ENCODE measurements at places on chromosomes 2 and 18.

DNA sequence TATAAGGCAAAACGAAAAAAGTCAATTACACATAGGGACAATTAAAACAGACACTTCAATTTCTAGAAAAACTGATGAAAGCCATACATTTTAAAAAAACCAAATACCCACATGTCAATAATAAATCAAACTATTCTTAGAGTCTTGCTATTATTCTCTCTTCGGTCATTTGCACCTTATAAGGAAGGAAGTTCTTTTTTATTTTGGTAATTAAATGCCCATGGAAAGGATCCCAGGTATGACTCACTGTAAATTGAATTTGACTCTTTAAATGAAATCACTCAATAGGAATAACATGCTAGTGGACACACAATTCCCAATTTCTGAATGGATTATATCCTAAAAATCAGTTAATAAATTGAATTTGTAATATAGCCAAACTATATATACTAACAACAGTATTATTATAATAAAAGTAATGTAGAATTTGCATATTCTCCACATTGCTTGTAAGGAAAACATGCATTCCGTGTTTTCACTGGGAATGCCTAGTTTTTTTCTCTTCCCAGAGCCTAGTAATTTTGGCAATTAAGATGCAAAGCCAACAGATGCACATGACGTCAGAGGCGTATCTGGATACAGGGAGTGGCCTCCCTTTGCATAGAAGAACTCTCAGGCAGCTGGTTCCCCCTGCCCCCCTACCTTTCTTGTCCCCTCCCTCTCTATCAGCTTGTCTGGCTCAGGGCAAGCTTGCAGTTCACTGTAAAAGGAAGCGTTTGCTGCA, 153.5 kb upstream of the PGAP1 start:
- DNase-seq: peak; percentile 35

DNA sequence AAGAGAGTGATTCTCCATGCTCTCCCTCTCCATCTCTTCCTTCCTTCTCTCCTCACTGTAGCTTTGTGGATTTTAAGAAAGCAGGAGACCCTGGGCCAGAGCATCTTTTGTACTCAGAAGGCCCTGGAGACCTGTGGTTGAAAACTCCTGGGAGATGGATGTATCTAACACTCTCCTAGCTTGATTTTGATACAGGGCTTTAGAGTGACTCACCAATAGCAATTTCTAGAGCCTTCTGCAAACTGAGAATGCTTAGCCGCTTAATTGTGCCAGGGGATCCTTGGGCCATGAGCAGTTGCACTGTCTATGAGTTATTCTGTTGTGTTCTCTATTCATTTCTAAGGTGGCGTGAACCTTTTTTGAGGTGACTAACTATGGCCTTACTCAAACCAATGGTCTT, 17.7 kb downstream of the HOXD1 start:
- DNase-seq: no peak

DNA sequence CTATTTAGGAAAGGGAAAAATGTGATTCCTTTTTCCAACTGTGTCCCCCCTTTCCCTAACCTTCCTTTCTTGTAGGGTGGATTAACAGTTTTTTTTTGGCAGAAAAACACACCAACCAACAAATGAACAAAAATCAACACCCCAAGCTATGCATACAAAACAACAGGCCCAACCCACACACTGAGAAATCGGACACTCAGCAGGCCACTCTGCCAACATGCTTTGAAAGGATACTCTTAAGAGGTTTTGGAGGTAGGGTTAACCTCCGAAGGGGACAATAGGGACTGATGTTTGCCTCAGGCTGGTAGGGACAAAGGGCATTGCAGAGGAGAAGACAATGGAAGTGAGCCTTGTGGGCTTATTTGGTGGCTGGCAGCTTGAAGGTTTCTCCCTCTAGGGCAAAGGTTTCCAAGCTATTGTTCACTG, 33.1 kb upstream of the POLE4 start:
- DNase-seq: no peak

DNA sequence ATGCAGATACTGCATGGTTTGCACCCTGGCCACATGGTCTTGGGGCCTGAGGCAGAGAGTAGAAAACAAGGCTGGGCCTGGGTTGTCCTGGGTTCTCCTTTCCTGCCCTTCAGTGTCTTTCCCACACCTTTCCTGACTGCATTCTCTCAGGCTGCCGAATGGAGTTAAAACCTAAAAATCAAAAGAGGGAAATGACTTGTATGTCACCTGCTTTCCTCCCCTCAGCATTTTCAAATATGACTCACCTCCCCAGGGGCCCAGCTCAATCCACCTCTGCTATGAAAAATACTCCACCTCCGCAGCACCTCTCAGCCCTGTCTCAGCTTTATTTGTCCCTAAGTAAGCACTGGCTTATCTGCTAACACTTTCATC, 457.8 kb upstream of the MEX3C start:
- peak; percentile 31 for DNase-seq

DNA sequence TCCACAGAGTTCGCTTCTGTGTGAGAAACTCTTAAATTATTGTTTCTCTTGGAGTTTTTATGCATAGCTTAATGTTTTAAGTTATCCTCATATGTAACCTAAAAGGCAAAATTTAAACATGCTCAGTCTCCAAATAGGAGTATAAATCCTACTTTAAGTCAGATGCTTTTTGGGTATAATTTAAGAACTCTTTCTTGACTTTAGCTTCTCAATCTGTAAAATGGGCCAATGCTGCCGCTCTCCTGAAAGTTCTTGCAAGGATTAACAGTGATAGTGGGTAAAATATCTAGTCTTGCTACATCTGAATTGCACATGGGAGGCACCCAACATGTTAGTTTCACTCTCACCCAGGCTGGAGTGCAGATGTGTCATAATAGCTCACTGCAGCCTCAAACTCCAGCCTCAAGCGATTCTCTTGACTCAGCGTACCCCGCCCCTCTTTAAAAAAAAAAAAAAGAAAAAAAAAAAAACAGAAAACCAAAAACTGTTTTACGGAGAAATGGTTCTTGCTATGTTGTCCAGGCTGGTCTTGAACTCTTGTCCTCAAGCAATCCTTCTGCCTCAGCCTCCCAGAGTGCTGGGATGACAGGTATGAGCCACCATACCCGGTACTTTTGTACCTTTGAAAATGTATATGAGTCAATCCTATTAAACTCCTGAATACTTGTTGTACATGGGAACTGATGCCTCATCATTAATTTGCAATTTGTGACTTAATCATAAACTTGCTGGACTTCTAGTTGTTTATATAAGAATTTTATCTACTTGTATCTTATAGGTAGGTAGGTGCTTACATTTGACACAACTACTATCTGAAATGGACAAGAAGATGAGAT, 1.8 kb downstream of the FBXO48 start:
- DNase-seq: peak; percentile 60

DNA sequence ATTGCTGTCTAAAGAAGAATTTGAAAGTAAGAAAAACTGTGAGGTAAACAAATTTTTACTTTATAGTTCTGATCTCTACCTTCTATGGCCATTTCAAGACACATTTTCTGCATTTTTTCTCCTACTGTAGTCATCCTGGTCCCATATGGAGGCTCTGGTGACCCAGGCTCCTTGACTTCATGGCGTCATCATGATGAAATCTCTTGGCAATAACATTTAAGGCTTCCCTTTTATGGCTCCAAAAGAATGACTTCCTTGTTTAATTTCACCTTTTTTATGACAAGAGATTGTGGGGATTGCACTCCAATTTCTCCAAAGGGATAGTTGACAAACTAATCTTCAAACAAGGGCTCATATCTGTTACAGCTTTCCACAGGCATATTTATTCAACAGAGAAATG, 143.0 kb upstream of the SCN7A start:
- no peak for DNase-seq

DNA sequence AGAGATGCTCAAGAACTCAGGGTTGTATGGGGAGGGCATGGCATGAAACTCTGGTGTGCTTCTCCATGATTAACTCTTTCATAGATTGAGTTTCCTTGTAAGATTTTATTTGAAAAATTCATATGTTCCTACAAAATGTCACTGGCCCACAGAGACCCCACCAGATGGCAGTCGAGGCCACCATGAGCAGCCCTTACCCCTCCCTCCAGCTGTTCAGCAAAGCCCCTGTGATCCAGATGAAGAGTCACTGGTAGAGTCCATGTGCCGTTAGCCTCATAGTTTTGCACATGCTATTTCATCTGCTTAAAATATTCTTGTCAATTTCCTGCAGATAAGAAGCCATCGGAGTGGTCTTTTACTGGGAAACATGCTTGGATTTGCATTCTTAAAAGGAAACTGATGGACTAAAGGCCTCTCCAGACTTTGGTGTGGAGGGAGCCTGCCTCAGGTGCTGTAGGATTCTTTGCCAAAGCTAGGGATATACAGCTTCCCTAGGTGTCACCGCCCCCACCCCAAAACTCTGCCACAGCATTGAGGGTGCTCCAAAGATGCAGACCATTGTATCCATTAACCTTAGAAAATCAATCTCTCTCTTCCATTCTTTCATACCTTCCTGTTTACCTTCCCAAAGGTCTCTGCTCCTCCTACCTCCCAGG, 18.8 kb downstream of the ZNF385B start:
- DNase-seq: no peak

DNA sequence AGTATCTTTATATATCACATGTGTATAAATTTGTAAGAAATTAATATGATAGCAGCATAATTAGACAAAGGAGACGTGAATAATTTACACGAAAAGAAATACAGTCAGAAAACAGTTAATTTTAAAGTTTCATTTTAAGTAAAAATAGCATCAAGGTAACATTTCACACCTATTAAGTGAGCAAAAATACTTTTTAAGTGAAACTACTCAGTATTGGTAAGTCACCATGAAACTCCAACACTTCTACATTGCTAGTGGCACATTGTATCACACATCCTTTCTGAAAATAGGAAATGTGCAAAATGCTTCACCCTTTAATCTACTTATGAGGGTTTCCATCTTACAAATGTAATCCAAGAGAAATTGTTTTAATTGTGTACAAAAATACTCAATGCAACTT, 287.9 kb upstream of the EPAS1 start:
- DNase-seq: no peak

- no peak for DNase-seq
Observed at GRCh38 chr2:24768013-24768412, 25.2 kb downstream of the PTRHD1 start.

GRCh38 chr18:59437851-59438569, 78.9 kb upstream of the LMAN1 start:
- no peak for DNase-seq

GRCh38 chr2:234138836-234139235, 88.3 kb downstream of the SPP2 start:
- DNase-seq: no peak

GRCh38 chr2:46873604-46874068, 42.0 kb downstream of the MCFD2 start:
- DNase-seq: peak; percentile 97

DNA sequence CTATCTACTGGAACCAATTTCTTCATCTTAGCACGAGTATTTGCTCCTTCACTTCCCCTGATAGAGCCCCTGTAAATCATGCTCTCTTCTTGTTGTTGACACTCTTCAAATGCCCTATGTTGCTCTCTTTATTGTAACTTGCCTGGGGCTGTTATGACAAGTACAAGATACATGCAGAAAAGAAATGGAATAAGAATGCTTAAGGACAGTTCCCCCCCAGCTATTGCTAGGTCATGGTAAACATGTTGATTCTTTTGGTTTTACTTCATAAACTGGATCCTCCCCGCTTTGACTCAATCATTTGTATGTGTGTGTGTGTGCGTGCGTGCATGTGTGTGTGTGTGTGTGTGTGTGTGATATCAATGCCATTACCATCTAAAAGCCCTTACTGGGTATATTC, 368.5 kb upstream of the CNTNAP5 start:
- no peak for DNase-seq

- DNase-seq: peak; percentile 13
Observed at GRCh38 chr2:119846021-119846420, 86.3 kb downstream of the PTPN4 start.

- no peak for DNase-seq
Observed at GRCh38 chr18:63303547-63303946, 16.0 kb downstream of the BCL2 start.

DNA sequence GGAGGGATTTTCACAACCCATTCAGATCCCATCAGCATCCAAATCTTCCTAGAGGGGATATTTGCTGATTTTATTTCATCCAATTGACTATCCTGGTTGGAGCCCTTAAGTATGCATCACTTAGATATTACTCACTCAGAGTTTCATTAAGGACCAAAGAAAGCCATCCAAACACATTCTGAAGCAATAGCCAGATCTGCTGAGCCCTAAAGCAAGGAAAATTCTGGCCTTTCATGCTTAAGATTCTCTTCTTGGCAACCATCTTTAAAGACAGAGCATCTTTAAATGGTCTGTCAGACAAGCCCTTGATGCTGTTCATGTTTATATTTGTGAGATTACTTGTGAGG, 40.9 kb upstream of the C1D start:
- DNase-seq: no peak

- DNase-seq: peak; percentile 96
Observed at GRCh38 chr2:200259577-200259957, 46.9 kb upstream of the SPATS2L start.

DNA sequence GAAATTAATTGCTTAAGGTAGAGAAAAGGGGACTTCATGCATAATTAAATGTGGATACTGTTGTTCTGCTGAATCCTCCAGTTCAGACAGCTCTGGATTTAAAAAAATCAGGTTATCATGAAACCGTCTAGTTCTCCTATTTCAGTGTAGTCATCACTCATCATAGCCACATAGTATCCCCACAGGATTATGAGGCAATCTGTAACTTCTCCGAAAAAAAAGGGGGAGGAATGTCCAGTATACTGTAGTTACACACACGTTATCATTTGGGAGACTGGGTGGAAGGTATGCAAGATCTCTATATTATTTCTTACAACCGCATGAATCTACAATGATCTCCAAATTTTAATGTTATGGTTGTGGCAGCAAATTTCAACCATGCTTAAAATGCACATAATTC, 114.0 kb downstream of the HIBCH start:
- DNase-seq: no peak

GRCh38 chr2:145845207-145845894, 1325.4 kb upstream of the ZEB2 start:
- DNase-seq: no peak

DNA sequence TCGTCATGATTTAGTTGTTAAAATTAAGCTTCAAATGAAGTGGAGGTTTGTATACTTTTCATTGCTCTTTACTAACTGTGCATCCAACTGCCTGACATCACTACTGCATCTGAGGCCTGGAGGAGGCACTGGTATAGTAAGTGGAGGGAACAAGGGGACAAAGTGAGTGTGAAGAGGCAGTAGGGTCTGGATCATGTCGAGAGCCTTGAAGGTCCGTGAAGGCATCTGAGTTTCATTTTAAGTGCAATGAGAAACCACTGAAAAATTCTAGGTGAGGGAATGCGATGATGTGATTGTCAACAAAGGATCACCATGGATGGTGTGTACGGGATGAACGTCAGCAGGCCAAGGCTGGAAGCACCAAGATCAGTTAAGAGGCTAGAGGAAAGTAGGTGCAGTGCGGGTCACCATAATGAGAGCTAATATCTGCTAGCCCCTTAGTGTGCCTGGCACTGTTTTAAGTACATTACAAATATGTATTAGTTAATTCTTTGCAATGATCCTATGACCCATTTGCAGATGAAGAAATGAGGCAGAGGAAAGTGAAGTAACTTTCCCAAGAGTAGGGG, 96.1 kb downstream of the CABYR start:
- DNase-seq: no peak
